Inflammatory macrophage treated with lipopolysaccharide for 4 hours (primary cell): ENCODE measurements at places on chromosomes 5 and 9.
A peak's percentile ranks its signal among the peaks of the same experiment; 100 is the strongest.

DNA sequence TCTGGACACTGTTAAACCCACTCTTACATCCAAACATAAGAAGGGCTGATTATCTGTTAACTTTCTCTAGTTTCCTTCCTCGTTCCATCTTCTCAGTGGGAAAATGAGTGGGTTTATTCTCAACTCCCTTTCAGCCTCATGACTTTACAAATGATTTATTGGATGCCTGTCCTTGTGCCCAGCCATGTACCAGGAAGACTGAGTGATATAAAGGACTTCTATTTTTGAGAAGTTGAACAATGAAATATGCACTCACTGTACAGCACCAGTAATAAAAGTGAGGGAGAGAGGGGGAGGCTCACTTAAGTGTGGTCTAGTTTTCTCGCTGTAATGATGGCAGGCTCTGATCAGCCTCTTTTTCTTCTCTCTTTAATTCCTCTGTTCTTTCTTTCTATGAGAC is 277.6 kb downstream of the SMARCA2 start:
- no peak for DNase-seq

- no peak for DNase-seq
These were observed 90.1 kb downstream of the SREK1 start for GRCh38 chr5:66234241-66234640.

GRCh38 chr5:56289602-56289987 is 56.5 kb upstream of the ANKRD55 start:
- DNase-seq: no peak

DNA sequence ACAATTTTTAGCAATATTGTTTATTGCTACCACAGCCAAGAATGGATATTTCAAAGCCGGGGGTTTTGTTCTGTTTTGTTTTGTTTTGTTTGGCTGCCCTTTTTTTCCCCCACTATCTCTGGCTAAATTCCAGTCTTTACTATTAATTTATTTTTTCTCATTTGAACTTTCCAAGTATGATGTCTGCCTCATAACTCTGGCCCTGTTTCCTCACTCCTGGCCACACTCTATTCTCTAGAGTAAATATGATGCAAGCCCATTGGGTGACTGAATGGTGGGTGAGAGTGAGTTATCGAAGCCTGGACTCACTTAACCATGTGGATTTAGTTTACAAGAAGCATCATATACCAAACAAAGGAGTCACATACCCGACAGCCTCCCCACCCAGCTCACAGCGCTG is 41.9 kb downstream of the WDR36 start:
- DNase-seq: peak; percentile 15

GRCh38 chr9:126166291-126166690 is 160.3 kb upstream of the MVB12B start:
- no peak for DNase-seq

DNA sequence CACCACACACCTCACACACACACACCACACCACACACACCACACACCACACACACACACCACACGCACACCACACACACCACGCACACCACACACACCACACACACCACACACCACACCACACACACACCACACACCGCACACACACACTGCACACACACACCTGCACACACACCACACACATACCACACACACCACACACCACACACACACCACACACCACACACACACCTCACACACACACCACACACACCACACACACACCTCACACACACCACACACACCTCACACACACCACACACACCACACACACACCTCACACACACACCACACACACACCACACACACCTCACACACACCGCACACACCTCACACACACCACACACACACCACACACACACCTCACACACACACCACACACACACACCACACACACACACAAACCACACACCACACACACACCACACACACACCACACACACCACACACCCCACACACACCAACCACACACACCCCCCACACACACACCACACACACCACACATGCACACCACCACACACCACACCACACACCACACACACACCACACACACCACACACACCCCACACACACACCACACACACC is 73.7 kb downstream of the ARHGEF37 start:
- no peak for DNase-seq
